ENCODE measurements at places on chromosomes 3 and 15.

DNA sequence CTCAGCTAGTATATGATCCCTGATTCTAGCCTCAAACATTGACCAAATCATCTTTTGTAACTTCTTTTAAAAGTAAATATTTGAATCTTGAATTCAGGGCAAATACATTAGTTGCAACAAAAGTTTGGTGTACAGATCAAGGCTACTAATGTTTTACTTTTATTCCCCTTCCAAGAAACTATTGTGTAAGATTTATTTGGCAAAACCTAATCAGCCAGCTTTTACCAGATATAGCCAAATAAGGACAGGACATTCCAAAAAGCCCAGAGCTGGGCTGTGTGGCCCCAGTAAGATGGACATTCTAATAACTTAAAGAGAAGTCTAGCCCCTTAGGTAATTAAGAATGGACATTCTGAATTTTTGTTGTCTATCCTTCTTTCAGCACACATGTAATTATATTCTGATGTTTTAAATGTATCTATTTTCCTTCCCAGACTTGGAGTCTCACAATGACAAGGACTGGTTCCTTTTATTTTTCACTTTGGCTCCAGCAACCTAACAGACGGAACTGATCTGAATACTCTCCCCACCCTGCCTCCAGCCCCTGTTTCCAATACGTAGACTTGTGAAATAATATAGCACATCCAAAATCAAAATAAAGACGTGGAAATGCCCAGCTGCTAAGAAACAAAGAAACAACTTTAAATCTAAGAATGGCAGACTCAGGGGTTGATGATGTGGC is 48.1 kb downstream of the STARD5 start:
- no peak for DNase-seq

DNA sequence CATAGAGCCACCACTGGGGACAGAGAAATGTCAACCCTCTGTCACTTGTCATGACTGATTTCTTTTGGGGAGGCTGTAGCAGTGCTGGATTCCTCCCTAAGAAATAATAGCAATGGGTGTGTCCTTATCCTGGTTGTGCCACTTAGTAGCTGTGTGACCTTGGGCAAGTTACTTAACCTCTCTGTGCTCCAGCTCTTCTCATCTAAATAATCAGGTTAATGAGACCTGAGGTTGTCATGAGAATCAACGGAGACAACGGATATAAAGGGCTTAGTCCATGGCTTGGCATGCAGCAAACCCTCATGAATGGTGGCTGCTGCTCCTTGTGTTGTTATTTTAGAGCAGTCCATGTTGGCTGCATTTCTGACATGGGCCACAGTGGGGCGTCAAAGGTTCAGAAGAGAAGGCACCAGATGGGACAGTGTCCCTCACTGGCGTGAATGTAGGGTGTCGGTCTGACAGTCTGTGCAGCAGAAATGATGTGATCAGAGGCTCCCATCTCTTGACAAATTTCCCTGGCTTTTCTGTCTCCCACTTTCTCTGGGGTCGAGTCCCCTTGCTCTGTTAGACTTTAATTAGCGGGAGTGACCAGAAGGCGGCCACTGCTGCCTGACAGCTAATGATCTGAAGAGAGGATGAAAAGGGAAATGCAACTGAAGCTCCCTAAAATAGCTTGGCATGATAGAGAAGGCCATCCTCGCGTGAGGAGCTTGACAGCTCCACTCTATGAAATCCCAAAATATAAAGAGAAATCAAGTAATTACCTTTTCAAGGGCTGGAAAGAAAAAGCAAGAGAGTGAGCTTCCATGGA is 209.4 kb downstream of the CADPS start:
- peak; percentile 79 for DNase-seq

- DNase-seq: no peak
These were observed 8.6 kb upstream of the ZNF620 start for GRCh38 chr3:40497288-40497687.

- no peak for DNase-seq
These were observed 24.5 kb upstream of the TRAK1 start for GRCh38 chr3:42066516-42067181.

DNA sequence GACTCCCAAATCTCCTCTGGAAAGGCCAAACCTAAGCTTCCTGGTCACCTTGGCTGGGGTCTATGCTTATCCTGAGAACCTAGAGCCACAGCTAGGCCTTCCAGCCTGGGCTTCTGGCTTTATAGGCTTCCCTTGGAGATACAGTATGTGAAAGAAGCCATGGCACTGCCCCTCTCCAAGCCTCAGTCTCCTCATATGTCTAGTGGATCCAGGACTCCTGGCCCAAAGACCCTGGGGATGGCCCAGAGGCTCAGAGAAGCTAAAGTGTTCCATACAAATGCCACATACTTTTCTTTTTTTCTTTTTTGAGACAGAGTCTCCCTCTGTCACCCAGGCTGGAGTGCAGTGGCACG is 8.6 kb downstream of the ACAA1 start:
- DNase-seq: no peak
